AG04449 (cell line): ENCODE measurements at places on chromosomes 3 and 15.
A peak's percentile ranks its signal among the peaks of the same experiment; 100 is the strongest.

DNA sequence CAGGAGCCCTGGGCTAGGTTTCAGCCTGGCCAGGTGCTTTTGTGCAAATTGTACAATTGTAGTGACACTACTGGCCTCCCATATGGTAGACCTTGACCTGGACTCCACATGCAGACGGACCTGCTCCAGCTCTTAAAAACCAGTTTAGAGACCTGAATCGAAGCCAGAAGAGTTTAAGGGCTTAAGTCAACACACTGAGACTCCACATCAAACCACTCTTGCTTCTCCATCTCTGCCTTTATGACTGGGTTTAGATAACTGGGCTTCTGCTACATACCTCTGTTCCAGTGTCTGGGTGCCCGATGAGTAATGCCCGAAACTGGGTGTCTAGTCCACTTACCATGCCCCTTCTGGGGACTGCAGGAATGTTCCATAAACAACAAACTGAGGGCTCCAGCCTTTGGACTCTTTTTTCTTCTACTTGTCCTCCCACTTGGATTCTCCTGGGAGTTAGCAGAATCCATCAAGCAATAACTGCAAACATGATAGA, 32.8 kb downstream of the TMEM212 start:
- peak; percentile 36 for DNase-seq

DNA sequence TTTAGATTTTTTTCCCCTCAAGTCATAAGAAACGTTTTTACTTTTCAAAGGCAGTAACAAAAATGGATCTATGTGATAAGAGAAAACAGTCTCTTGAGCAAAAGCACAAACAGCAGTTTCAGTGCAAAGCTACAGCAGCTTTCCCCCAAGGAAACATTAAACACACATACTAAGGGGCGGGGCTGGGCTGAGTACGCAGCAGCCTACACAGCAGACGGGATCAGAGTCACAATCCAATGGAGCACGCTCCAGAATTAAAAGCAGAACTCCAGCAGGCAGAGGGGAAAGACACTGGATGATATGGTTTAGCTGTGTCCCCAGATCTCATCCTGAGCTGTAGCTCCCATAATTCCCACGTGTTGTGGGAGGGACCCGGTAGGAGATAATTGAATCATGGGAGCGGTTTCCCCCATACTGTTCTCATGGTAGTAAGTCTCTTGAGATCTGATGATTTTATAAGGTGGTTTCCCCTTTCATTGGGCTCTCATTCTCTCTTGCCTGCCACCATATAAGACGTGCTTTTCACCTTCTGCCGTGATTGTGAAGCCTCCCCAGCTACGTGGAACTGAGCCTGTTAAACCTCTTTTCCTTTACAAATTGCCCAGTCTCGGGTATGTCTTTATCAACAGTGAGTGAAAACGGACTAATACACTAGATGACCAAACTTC, 116.2 kb upstream of the SLCO3A1 start:
- no peak for DNase-seq

GRCh38 chr3:158101335-158102241, 4.6 kb downstream of the SHOX2 start:
- no peak for DNase-seq

GRCh38 chr15:40367371-40367685, 9.3 kb downstream of the DISP2 start:
- DNase-seq = no peak

GRCh38 chr15:61003437-61004218, 225.5 kb downstream of the RORA start:
- DNase-seq = no peak

- no peak for DNase-seq
Observed at GRCh38 chr3:12840591-12841148, 695 bp downstream of the RPL32 start.

- no peak for DNase-seq
Observed at GRCh38 chr3:3573341-3573740, 225.9 kb upstream of the LRRN1 start.

DNA sequence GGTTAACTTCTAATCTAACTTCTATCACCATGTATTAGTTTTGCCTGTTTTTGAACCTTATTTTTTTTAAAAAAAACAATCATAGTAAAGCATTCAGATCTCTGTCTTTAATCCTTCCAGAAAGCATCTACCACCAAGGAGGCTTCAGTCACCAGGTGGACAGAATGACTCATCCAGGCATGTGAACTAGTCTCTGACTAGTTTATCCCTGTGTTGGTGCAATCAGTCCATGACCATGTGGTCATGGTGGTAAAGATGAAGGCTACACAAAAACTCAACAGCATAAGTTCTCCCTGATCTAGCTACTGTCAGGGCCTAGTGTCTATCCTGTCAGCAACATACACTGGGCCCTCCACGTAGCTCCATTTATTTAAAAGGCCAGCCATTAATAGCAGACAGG, 750.6 kb downstream of the AGBL1 start:
- DNase-seq = no peak
